GM03348 (cell line): ENCODE measurements at places on chromosomes 5 and 9.

GRCh38 chr5:59768152-59769040, 125.1 kb downstream of the PDE4D start:
- DNase-seq: peak; percentile 35

GRCh38 chr5:174571662-174572397, 152.6 kb upstream of the MSX2 start:
- peak; percentile 9 for DNase-seq

GRCh38 chr9:76161541-76161940, 232.7 kb downstream of the RFK start:
- peak; percentile 74 for DNase-seq

GRCh38 chr9:4463824-4464223, 26.4 kb upstream of the SLC1A1 start:
- DNase-seq: peak; percentile 22

DNA sequence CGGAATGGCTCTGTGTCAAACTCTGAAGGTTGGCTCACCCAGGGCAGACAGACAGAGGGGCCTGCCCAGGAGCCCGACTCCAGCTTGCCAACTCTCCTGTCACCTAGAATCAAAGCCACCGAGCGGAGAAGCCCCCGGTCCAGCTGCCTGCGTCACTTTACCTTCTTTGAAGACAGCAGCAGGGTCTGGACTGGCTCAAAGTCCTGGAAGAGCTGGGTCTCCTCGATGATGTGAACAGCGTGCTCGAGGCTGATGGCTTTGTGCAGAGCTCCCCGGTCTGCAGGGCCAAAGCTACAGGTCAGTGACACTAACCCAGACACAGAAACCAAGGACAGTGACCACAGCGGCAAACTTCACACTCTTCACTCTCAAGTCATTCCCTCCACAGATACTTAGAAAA, 67.9 kb downstream of the SECISBP2 start:
- no peak for DNase-seq

GRCh38 chr9:92947268-92948037, at the start of gene FGD3:
TSS of gene FGD3 (plus strand) at chr9:92947523. CDS start at chr9:92976257, 28,734 bp downstream.
- peak; percentile 62 for DNase-seq

GRCh38 chr5:172862165-172862801, 28.2 kb downstream of the ERGIC1 start:
- no peak for DNase-seq

GRCh38 chr5:123450640-123451039, 27.4 kb upstream of the CEP120 start:
- DNase-seq: no peak

- peak; percentile 39 for DNase-seq
These were observed 156.8 kb downstream of the NXNL2 start for GRCh38 chr9:88691811-88692210.

- DNase-seq: no peak
These were observed 21.5 kb downstream of the RXFP3 start for GRCh38 chr5:33957577-33958150.

GRCh38 chr9:25936031-25936430, 257.8 kb upstream of the TUSC1 start:
- peak; percentile 1 for DNase-seq

- DNase-seq: no peak
These were observed 6.8 kb upstream of the HSD17B4 start for GRCh38 chr5:119445544-119445943.

- no peak for DNase-seq
These were observed 1066.3 kb upstream of the NUDT12 start for GRCh38 chr5:104628911-104629310.

DNA sequence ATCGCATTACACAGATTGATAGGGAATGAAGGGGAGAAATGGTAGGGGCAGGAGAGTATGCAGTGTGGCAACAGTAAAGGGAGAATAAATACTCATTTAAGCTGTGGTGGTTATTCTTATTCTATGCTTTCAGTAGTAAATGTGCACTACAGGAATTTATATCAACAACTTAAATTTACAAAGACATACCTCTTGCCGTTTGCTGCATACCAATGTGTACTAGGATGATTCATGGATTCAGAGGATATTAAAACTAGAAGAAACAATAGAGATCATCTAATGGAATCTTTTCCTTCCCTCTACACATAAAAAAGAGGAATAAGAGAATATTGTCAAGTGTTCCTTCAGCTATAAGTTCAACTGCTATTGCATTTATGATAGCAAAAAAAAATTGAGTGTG, 103.3 kb upstream of the RASA1 start:
- no peak for DNase-seq

- no peak for DNase-seq
These were observed 40.9 kb upstream of the SUSD3 start for GRCh38 chr9:93017621-93018020.
